ENCODE measurements at places on chromosomes 7 and 10. TPM values are rescaled to one million over a fixed set of nuclear protein-coding genes. Genes with fewer than 3 reads are reported as not detected.
A peak's percentile ranks its signal among the peaks of the same experiment; 100 is the strongest.

Gene OR2A12
- not detected for total RNA-seq

Gene CYP3A7
- 2.0 TPM for total RNA-seq

Gene FAM25C
- not detected for total RNA-seq

Gene MSMB
- total RNA-seq, result not detected

Gene GNAI1
- total RNA-seq, result 11.5 TPM

Gene SORCS1
- 1.6 TPM for total RNA-seq

Gene BMPER
- 3.0 TPM for total RNA-seq

Gene NKX2-3
- not detected for total RNA-seq

Gene THSD7A
- total RNA-seq, result 2.9 TPM

Gene ALOX5
- total RNA-seq, result 6.3 TPM

- peaks cover 16% of the 10 kb centered on the region for H3K4me1 ChIP-seq
- H3K4me3 ChIP-seq, result no peak overlapping the region
- no peaks in the 10 kb centered on the region for H3K36me3 ChIP-seq
- no peak for DNase-seq
- H3K27me3 ChIP-seq, result no peaks in the 10 kb centered on the region
Observed at GRCh38 chr7:93015779-93016481, 101.8 kb downstream of the SAMD9 start.

DNA sequence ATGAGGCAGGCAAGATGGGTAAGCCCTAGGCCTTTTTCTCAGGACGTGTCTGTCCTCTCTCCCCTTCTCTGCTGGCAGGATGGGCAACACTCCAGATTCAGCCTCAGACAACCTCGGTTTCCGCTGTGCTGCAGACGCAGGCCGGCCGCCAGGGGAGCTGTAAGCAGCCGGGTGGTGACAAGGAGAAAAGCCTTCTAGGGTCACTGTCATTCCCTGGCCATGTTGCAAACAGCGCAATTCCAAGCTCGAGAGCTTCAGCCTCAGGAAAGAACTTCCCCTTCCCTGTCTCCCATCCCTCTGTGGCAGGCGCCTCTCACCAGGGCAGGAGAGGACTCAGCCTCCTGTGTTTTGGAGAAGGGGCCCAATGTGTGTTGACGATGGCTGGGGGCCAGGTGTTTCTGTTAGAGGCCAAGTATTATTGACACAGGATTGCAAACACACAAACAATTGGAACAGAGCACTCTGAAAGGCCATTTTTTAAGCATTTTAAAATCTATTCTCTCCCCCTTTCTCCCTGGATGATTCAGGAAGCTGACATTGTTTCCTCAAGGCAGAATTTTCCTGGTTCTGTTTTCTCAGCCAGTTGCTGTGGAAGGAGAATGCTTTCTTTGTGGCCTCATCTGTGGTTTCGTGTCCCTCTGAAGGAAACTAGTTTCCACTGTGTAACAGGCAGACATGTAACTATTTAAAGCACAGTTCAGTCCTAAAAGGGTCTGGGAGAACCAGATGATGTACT, 13.1 kb downstream of the PHKG1 start:
- peak; percentile 84 for DNase-seq
- no peaks in the 10 kb centered on the region for H3K4me1 ChIP-seq
- H3K27me3 ChIP-seq, result no peaks in the 10 kb centered on the region
- H3K27ac ChIP-seq, result peak overlapping the region; percentile 75
- H3K36me3 ChIP-seq, result peaks cover 31% of the 10 kb centered on the region
- no peak overlapping the region for H3K4me3 ChIP-seq

DNA sequence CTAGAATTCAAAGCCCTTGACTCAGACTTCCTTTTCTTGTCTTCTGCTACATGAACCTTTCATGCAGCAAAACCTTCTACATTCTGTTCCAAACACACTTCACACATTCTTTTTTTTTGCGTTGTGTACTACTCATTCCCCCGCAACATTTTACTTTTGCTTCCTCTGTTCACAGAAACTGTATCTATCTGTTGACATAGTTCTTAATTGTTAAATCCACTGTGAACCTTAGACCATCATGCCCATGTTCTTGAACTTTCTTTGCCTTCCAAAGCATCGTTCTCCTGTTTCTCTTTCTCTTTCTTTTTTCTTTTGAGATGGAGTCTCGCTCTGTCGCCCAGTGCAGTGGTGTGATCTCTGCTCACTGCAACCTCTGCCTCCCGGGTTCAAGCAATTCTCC, 14.2 kb downstream of the CCSER2 start:
- H3K27me3 ChIP-seq, result no peaks in the 10 kb centered on the region
- H3K27ac ChIP-seq, result no peak overlapping the region
- H3K4me3 ChIP-seq, result no peak overlapping the region
- no peak for DNase-seq

DNA sequence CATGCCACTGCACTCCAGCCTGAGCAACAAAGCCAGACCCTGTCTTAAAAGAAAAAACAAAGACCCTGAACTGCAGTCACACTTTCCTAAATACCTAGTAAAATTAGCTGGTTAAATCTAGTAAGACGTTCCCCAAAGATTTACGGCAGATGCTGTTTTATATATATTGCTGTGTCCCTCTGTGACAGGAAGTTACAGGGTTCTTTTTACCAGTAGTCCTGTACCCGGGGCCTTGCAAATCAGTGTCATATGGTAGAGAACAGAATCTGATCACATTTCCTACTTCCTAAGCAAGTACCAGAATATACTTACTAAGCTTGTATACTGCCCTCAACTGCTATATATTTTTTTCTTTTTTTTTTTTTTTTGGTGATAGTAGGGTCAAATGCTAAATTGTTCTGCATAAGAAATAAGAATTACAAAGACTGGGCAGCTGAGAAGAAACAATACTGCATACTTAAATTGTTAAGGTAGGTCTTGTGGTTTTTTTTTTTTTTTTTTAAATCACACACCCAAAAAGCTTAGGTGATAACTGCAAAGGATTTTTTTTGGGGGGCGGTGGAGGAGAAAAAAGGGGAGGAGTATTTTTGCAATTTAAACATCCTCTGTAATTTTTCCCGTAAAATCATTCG, 27.3 kb upstream of the KMT2E start:
- no peak for DNase-seq
- H3K27ac ChIP-seq, result no peak overlapping the region
- H3K36me3 ChIP-seq, result peaks cover 9% of the 10 kb centered on the region

DNA sequence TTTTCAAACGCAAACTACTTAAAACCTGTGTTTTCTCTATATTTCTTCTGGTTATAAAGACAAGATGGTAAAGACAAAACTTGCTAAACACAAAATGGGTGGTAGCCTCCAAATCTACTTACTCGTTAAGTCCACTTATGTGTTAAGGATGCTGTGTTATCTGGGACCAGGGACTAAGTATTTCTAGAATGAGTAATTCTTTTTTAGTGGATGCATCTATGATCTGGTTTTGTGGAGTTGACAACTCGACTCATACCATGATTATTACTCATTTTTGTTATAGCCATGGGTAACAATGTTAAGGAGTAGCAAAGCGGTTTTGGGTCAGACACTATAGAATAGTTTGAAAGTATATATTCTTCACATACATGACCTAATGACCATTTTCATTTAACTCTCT, 239.5 kb upstream of the FOXP2 start:
- H3K4me1 ChIP-seq, result no peaks in the 10 kb centered on the region
- no peak overlapping the region for H3K4me3 ChIP-seq
- H3K27me3 ChIP-seq, result no peaks in the 10 kb centered on the region
- H3K27ac ChIP-seq, result no peak overlapping the region

DNA sequence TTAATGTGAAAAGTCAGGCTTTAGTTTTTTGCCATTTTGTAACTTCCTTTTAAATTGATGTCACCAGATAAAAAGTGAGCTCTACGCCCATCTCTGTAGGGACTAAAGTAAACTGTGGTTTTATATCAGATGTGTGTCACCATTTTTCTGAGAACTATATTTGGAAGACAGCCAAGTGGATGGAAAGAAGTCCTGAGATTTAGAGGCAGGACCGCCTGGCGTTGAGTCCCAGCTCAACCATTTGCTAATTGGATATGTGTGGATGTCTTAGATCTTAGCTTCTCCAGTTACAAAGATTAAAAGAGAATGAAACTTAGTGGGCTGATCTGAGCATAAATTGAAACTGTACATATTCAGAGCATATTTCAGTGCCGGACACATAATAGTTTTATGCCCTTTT, 691.6 kb upstream of the CELF2 start:
- no peaks in the 10 kb centered on the region for H3K27me3 ChIP-seq
- no peaks in the 10 kb centered on the region for H3K4me1 ChIP-seq
- no peak overlapping the region for H3K27ac ChIP-seq
- no peak overlapping the region for H3K4me3 ChIP-seq

GRCh38 chr7:85630904-85631600, 444.2 kb upstream of the SEMA3D start:
- H3K36me3 ChIP-seq, result no peaks in the 10 kb centered on the region
- H3K4me3 ChIP-seq, result no peak overlapping the region
- no peak overlapping the region for H3K27ac ChIP-seq
- no peaks in the 10 kb centered on the region for H3K4me1 ChIP-seq
- no peak for DNase-seq

- no peaks in the 10 kb centered on the region for H3K4me1 ChIP-seq
- DNase-seq, result peak; percentile 34
- no peaks in the 10 kb centered on the region for H3K27me3 ChIP-seq
Observed at GRCh38 chr10:47016564-47016963, 105.3 kb downstream of the PTPN20 start.

DNA sequence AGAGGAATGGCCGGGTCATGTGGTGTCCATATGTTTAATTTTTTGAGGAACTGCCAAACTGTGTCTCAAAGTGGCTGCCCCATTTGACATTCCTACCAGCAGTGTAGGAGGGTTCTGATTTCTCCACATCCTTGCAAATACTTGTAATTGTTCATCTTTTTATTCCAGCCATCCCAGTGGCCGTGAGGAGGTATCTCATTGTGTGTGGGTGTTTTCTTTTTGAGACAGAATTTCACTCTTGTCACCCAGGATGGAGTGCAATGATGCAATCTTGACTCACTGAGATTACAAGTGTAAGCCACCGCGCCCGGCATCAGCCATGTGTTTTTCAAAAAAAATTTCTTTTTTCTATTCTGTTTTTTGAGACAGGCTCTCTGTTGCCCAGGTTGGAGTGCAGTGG, 38.7 kb upstream of the DLG5 start:
- no peaks in the 10 kb centered on the region for H3K4me1 ChIP-seq
- no peaks in the 10 kb centered on the region for H3K27me3 ChIP-seq
- no peak overlapping the region for H3K4me3 ChIP-seq
- H3K27ac ChIP-seq, result no peak overlapping the region
- DNase-seq, result no peak
- no peaks in the 10 kb centered on the region for H3K36me3 ChIP-seq

DNA sequence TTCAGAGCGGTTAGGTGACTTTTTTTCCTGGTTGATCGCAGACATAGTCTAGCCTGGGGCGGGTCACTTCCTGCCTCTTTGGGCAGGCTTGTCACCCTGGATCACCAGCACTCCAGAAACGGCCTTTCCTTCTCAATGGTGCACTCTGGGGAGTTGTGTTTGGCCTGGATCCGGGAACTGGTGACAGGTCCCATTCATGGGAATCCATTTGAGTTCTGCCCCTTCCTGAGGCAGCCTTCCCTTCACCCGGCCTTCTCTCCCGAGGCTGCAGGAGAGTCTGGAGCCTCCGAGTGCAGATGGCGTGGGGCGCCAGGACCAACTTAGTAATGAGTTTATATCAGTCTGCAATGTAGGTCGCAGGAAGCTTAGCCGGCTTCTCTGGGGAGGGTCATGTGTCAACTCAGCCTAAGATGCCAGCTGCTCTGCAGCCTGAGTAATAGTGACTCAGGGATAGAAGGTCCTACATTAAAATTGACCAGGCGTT, 54.2 kb downstream of the TACR2 start:
- H3K36me3 ChIP-seq, result peaks cover 34% of the 10 kb centered on the region
- H3K27ac ChIP-seq, result peak overlapping the region; percentile 60
- no peaks in the 10 kb centered on the region for H3K4me1 ChIP-seq

GRCh38 chr10:57696641-57697040, 571.1 kb downstream of the IPMK start:
- H3K27ac ChIP-seq, result no peak overlapping the region
- no peaks in the 10 kb centered on the region for H3K36me3 ChIP-seq
- H3K4me1 ChIP-seq, result no peaks in the 10 kb centered on the region
- H3K27me3 ChIP-seq, result no peaks in the 10 kb centered on the region

DNA sequence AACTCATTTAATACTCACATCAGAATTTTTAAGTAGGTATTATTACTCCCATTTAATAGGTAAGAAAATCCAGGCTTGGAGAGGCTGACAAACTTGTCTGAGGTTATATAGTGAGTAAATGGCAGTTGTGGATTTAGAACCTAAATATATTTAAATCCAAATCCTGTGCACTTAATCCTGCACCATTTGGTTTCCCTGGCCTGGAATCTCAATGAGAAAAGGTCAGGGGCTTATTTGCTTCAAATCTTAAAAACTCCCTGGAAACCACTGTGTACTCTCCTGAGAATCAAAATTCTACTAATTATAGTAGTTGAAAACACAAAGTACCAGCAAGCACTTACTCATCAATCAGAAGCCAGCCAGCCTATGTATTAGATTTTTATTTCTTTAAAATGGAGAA, 97.7 kb downstream of the DNMBP start:
- peaks cover 27% of the 10 kb centered on the region for H3K4me1 ChIP-seq
- no peak for DNase-seq
- H3K4me3 ChIP-seq, result no peak overlapping the region
- H3K27ac ChIP-seq, result no peak overlapping the region

GRCh38 chr10:52257692-52258075, 56.4 kb upstream of the DKK1 start:
- H3K27ac ChIP-seq, result no peak overlapping the region
- no peaks in the 10 kb centered on the region for H3K36me3 ChIP-seq
- no peaks in the 10 kb centered on the region for H3K4me1 ChIP-seq
- DNase-seq, result no peak
- no peaks in the 10 kb centered on the region for H3K27me3 ChIP-seq
- no peak overlapping the region for H3K4me3 ChIP-seq

GRCh38 chr10:123750901-123751300, 84.7 kb downstream of the GPR26 start:
- no peak for DNase-seq
- no peaks in the 10 kb centered on the region for H3K4me1 ChIP-seq
- no peaks in the 10 kb centered on the region for H3K36me3 ChIP-seq
- no peak overlapping the region for H3K27ac ChIP-seq
- H3K27me3 ChIP-seq, result no peaks in the 10 kb centered on the region

DNA sequence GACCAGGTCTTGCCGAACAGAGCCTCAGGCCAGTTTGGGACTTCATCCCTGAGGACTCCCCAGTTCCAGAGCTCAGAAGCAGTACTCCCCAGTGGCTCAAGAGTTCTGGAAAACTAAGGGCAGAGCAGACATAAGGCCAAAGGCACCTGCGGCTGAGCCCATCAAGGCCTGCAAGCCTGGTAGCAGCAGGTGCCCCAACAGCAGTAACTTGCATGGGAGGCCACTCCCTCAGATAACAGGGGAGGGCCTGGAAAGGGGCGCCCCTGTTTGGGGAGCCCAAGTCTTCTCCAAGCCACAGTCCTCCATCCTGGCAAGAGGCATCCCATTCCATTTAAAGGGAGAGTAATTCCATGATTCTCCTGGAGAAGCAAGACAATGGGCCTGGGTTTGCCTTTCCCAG, 13.0 kb downstream of the POLL start:
- DNase-seq, result no peak
- H3K27ac ChIP-seq, result no peak overlapping the region
- no peak overlapping the region for H3K4me3 ChIP-seq
- H3K27me3 ChIP-seq, result no peaks in the 10 kb centered on the region
- no peaks in the 10 kb centered on the region for H3K4me1 ChIP-seq

DNA sequence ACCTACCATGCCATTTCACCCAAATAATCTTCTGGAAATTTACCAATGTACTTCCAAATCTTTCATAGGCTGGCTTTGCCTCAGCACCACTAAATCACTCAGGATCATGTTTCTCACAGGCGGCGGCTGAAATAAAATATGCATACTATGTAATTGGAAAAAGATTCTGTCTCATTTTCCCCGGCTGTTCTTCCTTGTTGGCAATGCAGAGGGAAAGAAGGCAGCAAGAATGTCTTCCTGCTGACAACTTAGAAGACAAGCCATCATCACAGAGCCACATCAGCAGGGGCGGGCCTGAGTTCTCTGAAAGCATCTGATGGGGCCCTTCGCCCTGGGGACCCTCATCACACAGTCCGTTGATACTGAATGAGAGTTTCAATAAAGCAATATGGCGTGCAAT, 39.2 kb upstream of the COL1A2 start:
- no peaks in the 10 kb centered on the region for H3K27me3 ChIP-seq
- H3K4me1 ChIP-seq, result no peaks in the 10 kb centered on the region
- H3K36me3 ChIP-seq, result no peaks in the 10 kb centered on the region

All from right atrium auricular region (tissue), 2 donors.